Progenitor cell of endocrine pancreas (in vitro differentiated cells): ENCODE measurements at places on chromosomes 5 and 9.

DNA sequence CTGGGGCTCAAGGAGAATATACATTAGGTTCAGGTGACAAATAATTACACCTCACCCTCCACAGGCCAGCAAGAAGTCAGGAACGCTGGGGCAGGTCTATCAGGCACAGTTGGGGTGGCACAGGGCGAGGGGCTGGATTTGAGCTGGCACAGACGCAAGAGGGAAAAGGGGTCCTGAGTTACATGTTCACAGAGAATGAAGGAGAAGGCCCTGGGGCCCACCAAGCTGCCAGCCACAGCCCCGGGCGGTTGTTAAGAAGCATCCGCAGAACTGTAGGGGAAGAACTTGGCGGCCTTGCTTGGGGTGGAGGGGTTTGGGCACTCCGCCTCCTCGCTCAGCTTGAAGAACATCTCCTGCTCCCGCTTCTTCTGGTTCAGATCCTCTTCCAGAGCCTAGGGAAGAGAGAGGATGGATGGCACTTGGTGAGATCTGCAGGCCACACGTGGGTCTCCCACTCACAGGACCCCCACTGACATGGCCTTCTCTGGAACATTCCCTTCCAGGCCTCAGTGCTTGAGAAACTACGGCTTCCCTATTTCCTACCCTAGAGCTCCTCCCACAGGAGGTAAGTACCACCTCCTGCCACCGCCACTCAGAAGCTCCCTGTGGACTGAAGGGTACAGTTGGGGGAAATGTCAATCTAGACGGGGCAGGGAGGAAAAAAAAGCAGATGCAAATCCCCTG is 38.3 kb upstream of the FBXW11 start:
- H3K27ac ChIP-seq, result no peak overlapping the region
- H3K36me3 ChIP-seq, result peaks cover 1% of the 10 kb centered on the region
- DNase-seq, result no peak

DNA sequence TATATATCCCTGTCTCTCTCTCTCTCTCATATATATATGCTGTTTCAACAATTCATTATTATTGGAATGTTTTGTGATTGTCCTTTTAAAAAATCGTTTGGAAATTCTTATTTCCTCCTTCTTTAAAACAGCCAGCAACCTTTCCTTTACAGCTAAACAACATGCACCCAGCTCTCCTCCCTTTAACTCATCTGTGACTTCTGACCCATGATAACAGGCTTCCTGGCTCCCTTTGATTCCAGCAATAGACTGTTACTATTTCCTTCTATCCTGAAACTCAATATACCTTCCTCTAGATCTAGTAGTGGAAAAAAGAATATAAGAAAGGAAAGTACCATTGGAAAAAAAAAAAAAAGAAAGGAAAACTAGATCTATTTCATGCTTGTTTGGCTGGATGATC is 254.7 kb upstream of the RGMB start:
- no peak for DNase-seq
- H3K27ac ChIP-seq, result no peak overlapping the region
- H3K4me1 ChIP-seq, result peaks cover 19% of the 10 kb centered on the region
- H3K27me3 ChIP-seq, result no peaks in the 10 kb centered on the region

DNA sequence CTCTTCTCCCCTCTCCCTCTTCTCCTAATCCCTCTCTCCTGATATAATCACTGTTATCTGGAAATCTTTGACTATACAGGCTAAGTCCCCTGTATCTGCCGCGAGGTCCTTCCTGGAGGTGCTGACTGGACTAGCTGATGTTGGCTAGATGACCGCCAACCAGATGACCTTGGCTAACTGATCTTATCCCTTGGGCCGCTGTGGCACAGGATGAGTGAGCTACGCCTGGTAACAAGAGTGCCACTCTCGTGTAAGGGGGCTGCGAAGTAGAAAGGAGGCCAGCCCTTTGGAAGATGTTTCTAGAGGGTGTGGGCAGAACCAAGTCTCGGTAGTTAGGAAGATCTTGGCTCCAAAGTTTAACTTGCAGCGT is 345 bp upstream of the PRRC1 start:
- peaks cover 20% of the 10 kb centered on the region for H3K36me3 ChIP-seq
- H3K27me3 ChIP-seq, result no peaks in the 10 kb centered on the region
- peak; percentile 13 for DNase-seq

DNA sequence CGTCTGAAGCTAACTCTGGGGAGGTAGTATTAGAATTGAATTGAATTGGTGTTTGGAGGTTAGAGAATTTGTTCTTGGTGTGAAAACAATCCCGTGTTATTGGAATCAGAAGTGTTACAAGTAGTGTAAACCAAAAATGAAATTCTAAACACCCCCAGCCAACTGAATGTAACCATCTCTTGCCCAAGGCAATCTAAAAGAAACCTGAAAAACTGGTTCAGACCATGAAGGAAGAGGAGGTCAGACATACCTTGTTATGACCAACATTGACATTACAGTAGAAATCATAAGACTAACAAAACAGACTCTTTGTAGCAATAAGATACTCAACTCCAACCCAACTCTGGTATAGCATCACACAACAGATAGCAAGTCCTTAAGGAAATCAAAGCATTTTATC is 159.0 kb downstream of the TUSC1 start:
- H3K27ac ChIP-seq, result no peak overlapping the region
- no peaks in the 10 kb centered on the region for H3K4me1 ChIP-seq
- no peaks in the 10 kb centered on the region for H3K27me3 ChIP-seq
- no peak for DNase-seq
- no peak overlapping the region for H3K4me3 ChIP-seq

- no peak overlapping the region for H3K4me3 ChIP-seq
- no peaks in the 10 kb centered on the region for H3K27me3 ChIP-seq
- H3K27ac ChIP-seq, result no peak overlapping the region
- no peaks in the 10 kb centered on the region for H3K36me3 ChIP-seq
- no peak for DNase-seq
Measured at GRCh38 chr9:75826314-75826713, 64.2 kb upstream of the PCSK5 start.

GRCh38 chr5:91028499-91028956 is 354.6 kb downstream of the ARRDC3 start:
- no peak for DNase-seq
- no peak overlapping the region for H3K4me3 ChIP-seq
- peaks cover 50% of the 10 kb centered on the region for H3K4me1 ChIP-seq
- no peaks in the 10 kb centered on the region for H3K27me3 ChIP-seq
- H3K36me3 ChIP-seq, result no peaks in the 10 kb centered on the region
- peak overlapping the region; percentile 11 for H3K27ac ChIP-seq

- H3K27ac ChIP-seq, result no peak overlapping the region
- DNase-seq, result no peak
- H3K27me3 ChIP-seq, result no peaks in the 10 kb centered on the region
- H3K4me3 ChIP-seq, result no peak overlapping the region
- H3K36me3 ChIP-seq, result peaks cover 4% of the 10 kb centered on the region
Measured at GRCh38 chr9:14573319-14573718, 119.9 kb downstream of the ZDHHC21 start.
